ENCODE measurements at places on chromosomes 7 and 10.

DNA sequence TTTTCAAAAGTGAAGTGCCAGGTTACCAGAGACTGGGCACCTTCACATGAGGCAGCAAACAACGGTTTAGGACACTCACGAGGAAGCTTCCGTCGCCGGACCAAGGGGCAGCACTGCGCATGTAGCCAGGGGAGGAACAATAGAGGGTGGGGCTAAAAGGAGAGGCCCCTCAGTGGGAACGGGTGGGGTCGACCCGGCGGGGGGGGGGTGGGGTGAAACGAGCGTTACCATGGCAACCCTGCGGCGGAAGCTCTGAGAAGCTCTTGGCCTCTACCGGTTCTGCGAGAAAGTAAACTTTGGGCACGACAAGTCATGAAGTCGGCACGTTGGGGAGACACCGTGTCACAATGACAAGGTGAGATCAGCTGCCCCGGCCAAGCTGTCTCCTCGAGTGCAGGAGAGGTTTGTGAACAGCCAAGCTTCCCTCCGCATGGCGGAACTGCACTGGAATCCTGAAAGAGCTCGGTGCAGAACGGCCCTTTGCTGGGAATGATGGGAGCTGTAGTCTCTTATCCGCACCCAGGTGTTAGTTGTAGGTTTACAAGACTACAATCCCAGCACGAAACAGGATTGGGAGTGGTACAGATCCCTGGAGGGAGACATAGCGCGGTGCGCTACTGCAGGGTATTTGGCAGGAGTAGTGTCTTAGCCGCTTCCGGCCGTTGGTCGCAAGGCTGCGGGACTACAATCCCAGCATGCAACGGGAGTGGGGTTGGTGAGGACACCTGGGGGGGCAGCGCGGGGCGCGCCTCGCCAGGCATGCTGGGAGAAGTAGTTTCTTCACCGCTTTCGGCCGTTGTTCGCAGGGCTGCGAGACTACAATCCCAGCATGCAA lies 72.8 kb upstream of the ZNF722 start:
- peak; percentile 34 for DNase-seq

DNA sequence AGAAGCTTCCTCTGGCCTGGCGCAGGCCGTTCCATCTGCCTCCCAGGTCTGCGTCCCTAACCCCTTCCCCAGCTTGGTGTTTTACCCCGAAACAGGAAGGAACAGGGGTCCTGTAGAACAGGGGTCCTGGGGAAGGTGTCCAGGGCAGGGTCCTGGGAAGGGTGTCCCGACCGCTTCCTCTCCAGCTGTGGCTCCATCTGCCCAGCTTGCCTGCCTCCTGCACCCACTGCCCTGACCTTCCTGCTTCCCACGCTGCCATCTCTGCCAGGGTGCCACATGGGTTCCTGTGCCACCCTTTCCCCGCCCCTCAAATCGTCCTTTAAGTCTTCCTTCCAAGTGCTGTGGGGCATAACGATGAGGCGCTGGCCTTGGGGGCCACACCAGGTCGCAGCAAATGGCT lies 32.4 kb downstream of the WDR86 start:
- DNase-seq = no peak

GRCh38 chr7:132158166-132158565 lies 418.1 kb downstream of the PLXNA4 start:
- no peak for DNase-seq

DNA sequence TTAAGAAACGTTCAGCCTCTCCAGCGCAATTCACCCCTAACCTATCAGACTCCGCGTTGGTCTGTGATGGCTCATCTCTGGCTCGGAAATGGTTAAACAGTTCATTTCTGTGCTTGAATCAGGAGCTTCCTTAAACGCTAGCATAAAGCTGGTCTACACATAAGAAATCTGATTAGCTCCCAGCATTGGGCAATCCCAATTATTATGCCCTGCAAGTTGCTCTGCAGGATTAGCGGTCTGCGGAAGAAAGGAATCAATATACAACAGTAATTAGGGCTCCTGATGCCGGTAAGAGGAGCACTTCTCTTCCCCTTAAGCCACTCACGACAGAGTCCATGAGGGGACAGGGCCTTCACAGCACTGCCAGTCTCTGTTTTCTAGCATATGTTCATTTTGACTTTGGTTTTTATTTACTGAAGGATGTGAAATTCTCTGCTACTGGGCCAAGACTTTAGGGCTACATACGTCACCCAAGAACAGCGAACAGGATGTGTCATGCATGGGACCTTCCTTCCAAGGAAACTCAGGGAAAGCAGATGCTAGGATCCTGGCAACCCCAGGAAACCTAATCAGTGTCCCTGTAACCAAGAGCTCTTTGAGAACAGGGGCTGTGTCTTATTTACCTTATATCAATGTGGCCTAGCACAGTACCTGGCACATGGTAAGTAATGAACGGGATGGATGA lies 324.4 kb downstream of the KCNMA1 start:
- no peak for DNase-seq

DNA sequence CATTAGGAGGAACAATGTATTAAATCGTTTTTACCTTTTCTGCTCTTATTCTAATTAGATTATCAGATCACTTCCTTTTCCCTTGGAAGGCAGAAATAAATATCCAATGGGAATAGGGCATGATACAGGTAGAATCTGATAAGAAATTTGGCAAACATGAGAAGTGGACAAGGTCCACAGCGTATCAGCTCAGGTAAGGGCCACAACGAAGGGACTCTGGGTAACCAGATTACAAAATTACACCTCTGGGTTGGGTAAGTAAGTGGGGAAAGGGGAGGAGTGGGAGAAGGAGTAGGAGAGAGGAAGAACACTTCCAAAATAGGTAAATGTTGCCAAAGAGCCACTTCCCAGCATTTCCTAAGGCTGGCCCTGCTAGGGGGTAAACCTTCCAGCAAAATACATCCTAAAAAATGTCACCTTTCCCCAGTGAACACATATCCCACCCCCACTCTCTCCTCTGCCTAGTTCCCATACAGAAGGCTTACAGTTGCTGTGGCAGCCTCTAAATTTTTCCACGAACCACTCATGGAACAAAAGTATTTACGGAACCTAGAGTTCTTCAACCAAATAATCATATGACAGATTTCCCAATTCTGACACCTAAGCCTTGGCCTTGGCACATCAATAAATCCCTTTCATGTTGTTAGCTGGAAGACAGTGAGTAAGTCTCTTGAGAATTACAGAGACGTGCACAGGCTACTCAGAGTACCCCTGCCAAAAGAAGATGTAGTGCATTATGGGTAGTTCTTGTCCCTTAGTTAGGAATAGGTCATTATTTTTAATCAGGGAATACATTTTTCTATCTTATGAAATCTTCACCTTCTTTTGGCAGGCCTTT lies 51.5 kb upstream of the DLX6 start:
- DNase-seq = no peak

- DNase-seq = peak; percentile 32
These were observed 541.0 kb upstream of the ADARB2 start for GRCh38 chr10:2278363-2278762.

DNA sequence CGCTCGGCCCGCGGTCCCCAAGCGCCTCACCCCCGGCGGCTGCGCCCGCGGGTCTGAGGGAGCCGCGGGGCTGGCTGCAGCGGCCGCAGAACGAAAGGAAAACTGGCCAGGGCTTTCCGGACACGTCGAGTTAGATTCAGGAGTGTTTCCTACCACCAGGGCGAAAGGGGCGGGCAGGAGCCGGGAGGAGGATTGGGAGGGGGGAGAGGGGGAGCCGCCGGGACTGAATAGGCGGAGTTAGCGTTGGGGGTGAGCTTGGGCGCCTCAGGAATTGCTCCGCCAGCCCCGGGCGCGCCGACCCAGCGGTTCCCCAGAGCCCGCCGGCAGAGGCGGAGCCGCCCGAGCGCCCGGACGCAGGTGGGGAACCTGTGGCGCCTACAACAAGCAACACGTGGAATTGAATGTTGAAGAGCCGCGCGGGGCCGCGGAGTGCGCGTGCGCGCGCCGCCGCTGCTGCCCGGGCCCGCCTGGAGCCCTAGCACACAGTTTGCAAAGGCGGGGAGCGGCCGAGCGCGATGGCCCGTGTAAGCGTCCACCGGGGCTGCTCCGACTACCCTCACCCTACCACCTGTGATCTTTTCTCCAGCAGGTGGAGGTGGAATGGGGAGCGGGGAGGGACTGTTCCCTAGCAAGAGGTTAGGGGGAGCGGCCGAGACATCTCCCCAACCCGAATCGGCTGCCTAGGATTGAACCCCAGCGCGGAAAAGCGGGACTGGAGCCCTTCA lies at the start of gene CADPS2:
CADPS2 (minus strand) TSS at position 104 of the 725 bp plus-strand sequence. CDS start 123 bp downstream, outside the sequence.
- peak; percentile 83 for DNase-seq

- no peak for DNase-seq
These were observed 13.8 kb upstream of the PITRM1 start for GRCh38 chr10:3186368-3186767.

GRCh38 chr7:157502701-157503111 lies 165.9 kb downstream of the DNAJB6 start:
- no peak for DNase-seq
